ENCODE measurements at places on chromosomes 5 and 9.

GRCh38 chr9:119689879-119690278 is 320.6 kb upstream of the BRINP1 start:
- DNase-seq = no peak

DNA sequence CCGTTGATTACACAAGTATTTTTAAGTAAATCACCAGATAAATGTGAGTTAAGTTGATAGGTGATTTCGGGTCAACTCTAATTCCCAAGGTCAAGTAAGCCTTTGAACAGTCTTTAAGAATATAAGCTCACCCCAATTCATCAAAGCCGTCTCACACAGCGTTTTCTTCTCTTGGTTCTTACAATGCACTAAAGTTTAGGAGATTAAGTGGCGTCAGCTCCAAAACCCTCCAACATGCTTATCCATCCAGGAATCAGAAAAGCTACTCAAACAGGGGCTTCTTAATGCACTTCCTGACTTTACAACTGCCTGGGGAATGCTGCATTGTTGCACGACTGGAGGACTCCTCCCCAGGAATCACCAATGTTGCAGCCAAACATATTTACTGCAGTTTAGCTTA is 206.2 kb upstream of the EFNA5 start:
- DNase-seq = no peak

GRCh38 chr9:121650217-121651007 is 1.0 kb upstream of the DAB2IP start:
- peak; percentile 74 for DNase-seq

DNA sequence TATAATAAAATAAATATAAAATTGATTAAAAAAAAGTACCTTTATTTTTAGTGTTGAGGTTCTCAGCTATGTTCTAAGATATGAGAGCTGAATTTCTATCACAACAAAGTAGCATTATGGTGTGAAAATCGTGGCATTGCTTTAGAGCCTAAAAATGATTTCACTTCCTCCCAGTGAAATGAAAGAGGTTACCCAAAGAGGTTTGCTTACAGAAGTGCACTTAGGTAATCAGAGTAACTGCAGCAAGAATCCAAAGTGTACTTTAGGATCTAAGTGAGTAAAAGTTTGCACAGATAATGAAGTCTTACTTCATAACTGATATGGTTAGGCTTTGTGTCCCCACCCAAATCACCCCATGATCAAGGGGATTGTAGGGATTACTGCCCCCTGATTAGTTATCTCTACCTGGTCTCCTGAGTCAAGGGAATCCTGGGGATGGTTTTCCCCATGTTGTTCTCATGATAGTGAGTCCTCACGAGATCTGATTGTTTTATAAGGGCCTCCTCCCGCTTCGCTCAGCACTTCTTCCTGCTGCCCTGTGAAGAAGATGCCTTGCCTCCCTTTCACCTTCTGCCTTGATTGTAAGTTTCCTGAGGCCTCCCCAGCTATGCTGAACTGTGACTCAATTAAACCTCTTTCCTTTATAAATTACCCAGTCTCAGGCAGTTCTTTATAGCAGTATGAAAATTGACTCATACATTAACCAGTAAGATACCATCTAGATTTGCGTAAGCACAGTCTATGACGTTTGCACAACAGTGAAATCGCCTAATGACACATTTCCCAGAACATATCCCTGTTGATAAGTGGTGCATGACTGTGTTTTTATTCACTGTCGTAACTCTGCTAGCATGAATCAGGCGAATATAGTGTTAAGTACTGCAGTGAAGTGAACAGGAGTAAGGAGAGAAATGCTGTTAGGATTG is 40.3 kb upstream of the LRRC70 start:
- DNase-seq = no peak

DNA sequence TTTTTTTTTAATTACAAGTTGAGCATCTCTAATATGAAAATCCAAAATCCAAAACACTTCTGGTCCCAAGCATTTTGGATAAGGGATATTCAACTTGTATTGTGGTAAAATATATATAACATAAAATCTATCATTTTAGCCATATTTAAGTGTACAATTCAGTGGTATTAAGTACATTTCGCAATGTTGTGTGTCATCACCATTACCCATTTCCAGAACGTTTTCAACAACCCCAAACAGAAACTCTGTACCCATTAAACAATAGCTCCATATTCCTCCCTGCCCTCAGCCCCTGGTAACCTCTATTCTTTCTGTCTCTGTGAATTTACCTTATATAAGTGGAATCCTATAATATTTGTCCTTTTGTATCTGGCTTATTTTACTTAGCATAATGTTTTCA is 24.9 kb downstream of the TICAM2 start:
- no peak for DNase-seq

DNA sequence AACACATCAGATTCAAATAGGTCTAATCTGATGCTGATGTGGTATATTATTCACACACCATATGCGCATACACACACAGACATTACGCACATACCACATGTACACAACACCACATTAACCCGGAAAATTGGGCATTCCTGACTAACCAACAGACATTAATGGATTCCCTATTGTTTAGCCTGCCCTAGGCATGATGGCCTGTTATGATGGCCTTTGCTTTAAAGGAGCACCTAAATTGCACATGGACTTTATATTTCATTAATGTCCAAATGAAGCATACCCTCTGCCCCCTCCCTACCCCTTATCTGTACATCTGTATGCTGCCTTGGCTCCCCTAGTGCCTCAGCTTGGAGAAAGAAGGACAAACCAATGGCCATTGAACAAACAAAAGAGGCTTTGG is 127.7 kb upstream of the PRLR start:
- DNase-seq = no peak

DNA sequence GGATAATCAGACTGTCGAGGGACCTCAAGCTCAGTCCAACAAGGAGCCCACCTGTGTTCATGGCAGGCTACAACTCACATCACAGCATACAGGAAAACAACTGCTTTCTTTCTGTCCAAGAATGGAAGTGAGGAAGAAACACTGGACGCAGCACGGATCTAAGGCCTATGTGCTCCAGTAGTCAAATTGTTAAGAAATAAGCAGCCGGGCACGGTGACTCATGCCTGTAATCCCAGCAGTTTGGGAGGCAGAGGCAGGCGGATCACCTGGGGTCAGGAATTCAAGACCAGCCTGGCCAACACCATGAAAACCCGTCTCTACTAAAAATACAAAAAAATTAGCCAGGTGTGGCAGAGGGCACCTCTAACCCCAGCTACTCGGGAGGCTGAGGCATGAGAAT is 427.8 kb downstream of the BNC2 start:
- DNase-seq = no peak
